Chondrocyte (in vitro differentiated cells): ENCODE measurements at places on chromosomes 16 and 17. TPM values are rescaled to one million over a fixed set of nuclear protein-coding genes. Genes with fewer than 3 reads are reported as not detected.

The DBNDD1 gene
- 2.8 to 3.7 TPM (median 3.0 TPM) in 3 replicates for total RNA-seq

The SEZ6L2 gene
- 10.9 to 17.0 TPM (median 16.3 TPM) in 3 replicates for total RNA-seq

The KRT9 gene
- total RNA-seq, result not detected in 3 replicates

The NPIPB12 gene
- total RNA-seq, result 37.3 to 63.1 TPM (median 44.9 TPM) in 3 replicates

The WSCD1 gene
- total RNA-seq, result 3.5 to 4.4 TPM (median 4.2 TPM) in 3 replicates

The CTRB1 gene
- not detected in 3 replicates for total RNA-seq

The CCR7 gene
- not detected in 3 replicates for total RNA-seq

The MMP2 gene
- 216 to 276 TPM (median 227 TPM) in 3 replicates for total RNA-seq

The BIRC5 gene
- 10.2 to 11.6 TPM (median 10.9 TPM) in 3 replicates for total RNA-seq

The CMTM2 gene
- total RNA-seq, result not detected in 3 replicates

The EFCAB13 gene
- total RNA-seq, result 1.5 to 3.2 TPM (median 2.5 TPM) in 3 replicates

- no peaks in the 10 kb centered on the region for H3K27me3 ChIP-seq
- H3K4me1 ChIP-seq, result peaks cover 63% of the 10 kb centered on the region
- H3K27ac ChIP-seq, result peak overlapping the region; percentile 1
- no peaks in the 10 kb centered on the region for H3K36me3 ChIP-seq
Observed at GRCh38 chr16:89455178-89455577, 35.2 kb downstream of the ANKRD11 start.

- H3K36me3 ChIP-seq, result peaks cover 36% of the 10 kb centered on the region
- no peak overlapping the region for H3K4me3 ChIP-seq
- H3K27ac ChIP-seq, result peak overlapping the region; percentile 45
- no peak for DNase-seq
- H3K27me3 ChIP-seq, result no peaks in the 10 kb centered on the region
- H3K4me1 ChIP-seq, result peaks cover 11% of the 10 kb centered on the region
Observed at GRCh38 chr16:28126684-28127620, 63.4 kb upstream of the GSG1L start.

DNA sequence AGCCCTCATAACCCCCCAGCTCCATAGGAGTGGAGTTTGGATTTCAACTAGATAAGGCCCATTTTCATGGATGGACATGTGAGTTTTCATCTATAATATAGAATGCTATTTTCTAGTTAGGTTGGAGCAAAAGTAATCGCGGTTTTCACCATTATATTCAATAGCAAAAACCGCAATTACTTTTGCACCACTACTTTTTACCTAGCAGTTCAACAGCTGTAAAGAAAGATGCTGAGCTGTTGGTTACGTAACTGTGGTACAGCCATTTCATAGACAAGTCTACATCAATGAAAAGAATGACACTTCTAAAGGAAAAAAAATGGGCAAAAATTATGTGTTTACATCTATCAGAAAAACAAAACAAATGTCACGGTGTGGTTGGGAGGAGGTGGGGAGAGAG lies 507.7 kb downstream of the MAF start:
- H3K27ac ChIP-seq, result no peak overlapping the region
- no peaks in the 10 kb centered on the region for H3K36me3 ChIP-seq
- DNase-seq, result no peak
- H3K4me3 ChIP-seq, result no peak overlapping the region
- no peaks in the 10 kb centered on the region for H3K27me3 ChIP-seq
- H3K4me1 ChIP-seq, result no peaks in the 10 kb centered on the region

DNA sequence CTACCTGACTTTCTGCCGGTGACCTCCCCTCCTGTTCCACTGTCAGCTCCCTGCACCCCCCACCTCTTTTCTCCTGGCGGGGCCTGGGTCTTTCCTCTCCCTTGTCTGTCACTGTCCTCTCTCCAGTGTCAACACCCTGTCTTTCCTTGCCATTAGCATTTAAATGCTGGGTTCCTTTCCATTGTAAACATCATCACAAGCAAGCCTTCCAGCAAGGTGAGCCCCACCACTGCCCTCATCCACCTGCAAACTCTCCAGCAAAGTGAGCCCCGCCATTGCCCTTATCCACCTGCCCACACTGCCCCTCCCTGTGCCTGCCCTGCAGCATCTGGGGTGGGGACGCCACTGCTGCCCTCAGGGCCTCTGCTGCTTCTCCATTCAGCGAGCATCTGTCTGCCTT lies 195.0 kb downstream of the ENGASE start:
- no peaks in the 10 kb centered on the region for H3K4me1 ChIP-seq
- H3K36me3 ChIP-seq, result no peaks in the 10 kb centered on the region
- H3K27me3 ChIP-seq, result peaks cover 59% of the 10 kb centered on the region
- H3K27ac ChIP-seq, result no peak overlapping the region
- DNase-seq, result no peak

DNA sequence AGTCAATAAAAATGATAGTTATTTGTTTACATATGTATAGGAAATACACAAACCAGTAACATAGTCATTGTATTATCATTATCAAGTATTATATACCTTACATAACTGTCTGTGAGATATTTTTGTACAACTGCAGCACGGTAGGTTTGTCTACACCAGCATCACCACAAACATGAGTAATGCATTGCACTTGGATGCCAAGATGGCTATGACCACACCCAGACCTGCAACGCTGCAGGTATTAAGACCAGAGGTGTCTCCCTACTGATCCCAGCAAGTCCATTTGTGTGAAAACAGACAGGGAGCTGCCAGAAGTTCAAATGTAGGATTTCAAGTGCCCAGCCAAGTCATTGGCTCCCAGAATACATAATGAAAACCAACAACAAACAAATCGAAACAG lies 34.2 kb upstream of the NOS2 start:
- no peak overlapping the region for H3K4me3 ChIP-seq
- no peaks in the 10 kb centered on the region for H3K4me1 ChIP-seq
- H3K27ac ChIP-seq, result no peak overlapping the region
- peaks cover 3% of the 10 kb centered on the region for H3K27me3 ChIP-seq
- DNase-seq, result no peak

DNA sequence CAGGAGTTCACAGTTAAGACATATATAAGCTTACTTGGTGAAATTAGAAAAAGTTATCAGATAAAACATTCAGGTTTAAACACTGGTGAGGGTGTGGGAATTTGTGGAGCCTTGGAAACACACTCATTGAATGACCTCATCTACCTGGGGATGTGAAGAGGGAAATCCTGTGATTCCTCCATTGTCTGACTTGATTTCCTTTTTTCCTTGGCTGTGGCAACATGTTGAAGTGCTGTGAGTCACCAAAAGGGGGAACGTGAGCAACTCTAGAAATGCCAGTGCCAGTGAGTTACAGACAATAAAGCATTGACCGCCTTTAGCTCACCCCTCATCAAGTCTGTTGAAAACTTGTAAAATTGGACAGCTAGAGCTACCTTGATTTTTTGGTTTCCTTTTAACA lies 1.8 kb downstream of the HMOX2 start:
- H3K36me3 ChIP-seq, result no peaks in the 10 kb centered on the region
- peaks cover 38% of the 10 kb centered on the region for H3K4me1 ChIP-seq
- DNase-seq, result no peak
- H3K27me3 ChIP-seq, result no peaks in the 10 kb centered on the region

DNA sequence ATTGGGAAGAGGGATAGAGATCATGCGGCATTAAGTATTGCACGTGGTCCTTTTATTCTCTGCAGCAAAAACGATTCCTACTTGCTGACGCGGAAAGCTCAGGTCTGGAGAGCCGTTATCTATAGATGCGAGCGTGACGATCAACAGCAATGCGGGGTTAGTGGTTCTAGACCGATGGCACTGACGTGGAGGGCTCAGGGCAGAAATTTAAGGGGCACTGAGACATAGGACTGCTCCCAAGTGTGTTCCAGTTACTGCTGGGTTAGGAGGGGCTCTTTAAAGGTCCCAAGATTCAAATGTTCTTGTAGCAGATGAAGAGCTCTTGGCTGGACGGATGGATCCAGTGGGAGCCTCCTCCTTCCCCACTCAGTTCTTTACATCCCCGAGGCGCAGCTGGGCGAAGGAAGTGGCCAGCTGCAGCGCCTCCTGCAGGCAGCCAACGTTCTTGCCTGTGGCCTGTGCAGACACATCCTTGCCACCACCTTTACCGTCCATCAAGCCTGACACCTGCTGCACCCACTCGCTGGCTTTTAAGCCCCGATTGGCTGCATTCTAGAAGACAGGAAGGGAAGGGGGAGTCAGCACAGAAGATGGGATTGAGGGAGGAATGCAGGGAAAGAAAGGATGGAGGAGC lies 732 bp upstream of the EXOSC6 start:
- H3K4me1 ChIP-seq, result peaks cover 27% of the 10 kb centered on the region
- H3K36me3 ChIP-seq, result peaks cover 25% of the 10 kb centered on the region
- no peaks in the 10 kb centered on the region for H3K27me3 ChIP-seq
- DNase-seq, result peak; percentile 64
- peak overlapping the region; percentile 29 for H3K27ac ChIP-seq

DNA sequence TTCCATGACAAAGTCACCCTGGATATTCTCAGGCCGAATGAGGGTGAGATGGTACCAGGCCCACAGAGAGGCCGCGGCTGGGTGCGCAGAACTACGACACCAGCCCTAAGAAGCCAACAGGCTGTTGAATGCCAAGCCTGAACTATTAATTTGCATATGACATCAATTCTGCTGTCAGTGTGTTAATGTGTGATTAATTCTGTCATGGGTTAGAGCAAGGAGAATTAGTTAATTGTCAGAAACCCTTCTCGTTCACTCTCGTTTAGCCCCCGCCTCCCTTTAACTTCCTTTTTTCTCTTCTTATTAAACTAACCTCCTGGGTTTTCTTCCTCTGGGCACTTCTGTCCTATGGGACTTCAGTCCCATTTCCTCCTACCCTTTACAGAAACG lies 123.4 kb downstream of the ZFHX3 start:
- no peak overlapping the region for H3K4me3 ChIP-seq
- DNase-seq, result no peak
- no peaks in the 10 kb centered on the region for H3K36me3 ChIP-seq
- no peak overlapping the region for H3K27ac ChIP-seq

GRCh38 chr17:17700251-17700969 lies 19.2 kb downstream of the RAI1 start:
- no peak for DNase-seq
- no peak overlapping the region for H3K27ac ChIP-seq
- H3K27me3 ChIP-seq, result no peaks in the 10 kb centered on the region
- H3K4me1 ChIP-seq, result peaks cover 68% of the 10 kb centered on the region
- H3K4me3 ChIP-seq, result no peak overlapping the region
- H3K36me3 ChIP-seq, result no peaks in the 10 kb centered on the region

- no peaks in the 10 kb centered on the region for H3K4me1 ChIP-seq
- no peak overlapping the region for H3K4me3 ChIP-seq
Observed at GRCh38 chr16:26952411-26952810, 114.3 kb upstream of the C16orf82 start.

- H3K36me3 ChIP-seq, result peaks cover 1% of the 10 kb centered on the region
- H3K4me1 ChIP-seq, result peaks cover 37% of the 10 kb centered on the region
- no peak overlapping the region for H3K4me3 ChIP-seq
- H3K27me3 ChIP-seq, result no peaks in the 10 kb centered on the region
Observed at GRCh38 chr17:16417896-16418684, 2.7 kb downstream of the TRPV2 start.

DNA sequence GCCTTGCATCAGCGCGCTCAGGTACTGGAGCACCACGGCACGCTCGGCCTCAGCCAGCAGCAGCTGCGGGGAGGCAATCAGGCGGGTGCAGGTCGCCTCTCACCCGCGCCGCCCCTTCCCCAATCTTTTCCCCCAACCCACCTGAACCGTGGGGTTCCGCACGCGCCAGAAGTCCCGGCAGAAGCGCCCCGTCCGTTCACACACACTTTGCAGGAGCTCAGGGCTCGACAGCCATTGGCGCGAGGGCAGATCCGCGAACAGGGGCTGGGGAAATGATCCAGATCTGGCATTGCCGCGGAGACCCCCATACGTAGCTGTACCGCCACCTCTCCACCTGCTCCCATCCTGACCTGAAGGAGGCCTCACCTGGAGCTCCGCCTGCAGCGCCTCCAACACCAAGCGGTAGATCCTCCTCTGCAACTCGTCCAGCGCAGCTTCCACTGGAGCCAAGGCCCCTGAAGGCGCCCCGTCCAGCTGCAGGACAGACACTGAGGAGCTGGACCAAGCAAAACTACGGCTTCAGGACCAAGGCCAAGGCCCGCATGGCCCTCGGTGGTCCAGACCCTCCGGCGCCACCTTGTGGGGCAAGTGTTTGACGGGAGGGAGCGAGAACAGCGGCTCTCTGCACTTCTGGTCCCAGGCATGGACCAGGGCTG lies 1.4 kb upstream of the MATCAP1 start:
- peaks cover 11% of the 10 kb centered on the region for H3K4me1 ChIP-seq
- no peaks in the 10 kb centered on the region for H3K27me3 ChIP-seq
- DNase-seq, result no peak
- peak overlapping the region; percentile 80 for H3K27ac ChIP-seq
- H3K36me3 ChIP-seq, result no peaks in the 10 kb centered on the region
